ENCODE measurements at places on chromosomes 7 and 10. TPM values are rescaled to one million over a fixed set of nuclear protein-coding genes. Genes with fewer than 3 reads are reported as not detected.

Gene VPS37D
- total RNA-seq = 0.96 TPM

Gene MET
- total RNA-seq = 0.14 TPM

- H3K27ac ChIP-seq = no peak overlapping the region
- H3K4me1 ChIP-seq = no peaks in the 10 kb centered on the region
- no peaks in the 10 kb centered on the region for H3K36me3 ChIP-seq
- no peaks in the 10 kb centered on the region for H3K27me3 ChIP-seq
Observed at GRCh38 chr7:118352867-118353453, 128.5 kb downstream of the ANKRD7 start.

Gene CTTNBP2
- total RNA-seq = not detected

GRCh38 chr7:132138817-132139216 lies 437.5 kb downstream of the PLXNA4 start:
- no peaks in the 10 kb centered on the region for H3K36me3 ChIP-seq
- no peak for DNase-seq
- no peak overlapping the region for H3K4me3 ChIP-seq
- no peaks in the 10 kb centered on the region for H3K27me3 ChIP-seq

DNA sequence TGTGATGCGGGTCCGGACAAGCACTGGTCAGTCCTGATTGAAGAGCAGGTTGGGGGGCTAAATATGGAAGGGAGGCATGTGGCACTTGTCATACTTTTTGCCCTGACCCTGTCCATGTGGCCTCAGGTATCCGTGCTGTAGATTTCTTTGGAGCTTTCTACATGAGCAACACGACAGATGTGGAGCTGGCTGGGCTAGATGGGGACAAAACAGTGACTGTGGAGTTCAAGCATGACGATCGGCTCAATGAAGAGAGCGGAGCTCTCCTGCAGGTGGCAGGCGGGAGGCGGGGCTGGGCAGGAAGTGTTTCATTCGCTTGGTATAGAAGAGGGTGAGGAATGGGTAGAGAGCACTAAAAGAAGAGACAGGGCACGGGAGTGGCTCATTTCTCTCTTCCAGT lies 13.0 kb upstream of the CHCHD1 start:
- H3K4me1 ChIP-seq = peaks cover 29% of the 10 kb centered on the region
- H3K27me3 ChIP-seq = no peaks in the 10 kb centered on the region
- H3K4me3 ChIP-seq = no peak overlapping the region
- H3K27ac ChIP-seq = peak overlapping the region; percentile 11
- peak; percentile 66 for DNase-seq

DNA sequence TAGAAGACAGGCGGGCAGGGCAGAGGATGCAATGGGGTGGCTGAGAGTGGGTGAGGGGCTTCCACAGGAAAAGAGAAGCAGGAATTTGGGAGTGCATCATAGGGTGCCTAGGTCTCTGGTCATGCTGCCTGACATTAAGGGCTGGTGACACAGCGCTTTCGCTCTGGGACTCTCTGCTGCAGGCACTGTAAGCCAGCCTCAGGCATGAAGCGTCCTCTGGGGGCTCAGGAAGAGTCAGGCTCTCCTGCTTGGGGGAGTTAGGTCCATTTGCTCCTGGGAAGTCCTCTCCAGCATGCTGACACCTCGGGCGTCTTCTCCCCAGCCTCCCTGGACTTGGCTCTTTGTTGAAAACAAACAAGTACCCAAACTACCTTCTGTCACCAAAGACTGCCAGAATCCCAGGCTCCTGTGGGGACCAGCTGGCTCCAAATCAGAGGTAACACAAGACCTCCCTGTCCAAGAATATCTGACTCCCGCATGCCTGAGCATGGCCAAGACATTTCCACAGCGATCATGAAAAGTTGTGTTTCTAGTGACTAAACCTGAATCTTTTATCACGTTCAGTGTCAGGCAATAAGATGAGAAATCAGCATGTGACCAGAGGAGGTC lies 55.4 kb downstream of the GPR26 start:
- no peak overlapping the region for H3K4me3 ChIP-seq
- no peaks in the 10 kb centered on the region for H3K36me3 ChIP-seq
- DNase-seq = no peak
- no peak overlapping the region for H3K27ac ChIP-seq

Gene WDR11
- 17.9 TPM for total RNA-seq

Gene DLX5
- total RNA-seq = not detected

- H3K4me3 ChIP-seq = no peak overlapping the region
- H3K4me1 ChIP-seq = no peaks in the 10 kb centered on the region
- no peak overlapping the region for H3K27ac ChIP-seq
Observed at GRCh38 chr10:82221601-82222149, 346.7 kb downstream of the NRG3 start.

- H3K4me3 ChIP-seq = no peak overlapping the region
- H3K27me3 ChIP-seq = no peaks in the 10 kb centered on the region
- H3K36me3 ChIP-seq = peaks cover 10% of the 10 kb centered on the region
- H3K4me1 ChIP-seq = no peaks in the 10 kb centered on the region
- no peak overlapping the region for H3K27ac ChIP-seq
- DNase-seq = no peak
Observed at GRCh38 chr10:49497358-49497757, 41.6 kb downstream of the ERCC6 start.

DNA sequence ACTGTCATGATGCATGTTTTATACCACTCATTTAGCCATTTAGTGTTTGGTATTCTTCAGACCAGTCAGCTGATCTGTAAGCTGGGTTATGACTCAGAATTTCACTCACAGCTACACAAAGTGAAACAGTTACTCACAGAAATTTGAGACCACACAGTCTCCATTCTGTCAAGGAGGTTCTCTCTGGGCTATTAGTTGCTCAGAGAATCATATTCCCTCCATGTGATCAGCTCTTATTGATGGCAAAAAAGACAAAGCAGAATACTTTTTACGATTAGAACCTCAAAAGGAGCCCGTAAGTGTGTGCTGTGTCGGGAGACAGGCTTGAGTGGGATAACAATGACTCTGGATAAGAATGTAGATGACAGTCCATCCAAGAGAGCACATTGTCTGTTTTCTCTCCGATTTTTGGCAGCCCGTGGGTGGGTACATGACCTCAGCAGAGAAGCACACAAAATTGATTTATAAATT lies 277.6 kb upstream of the SORCS1 start:
- no peaks in the 10 kb centered on the region for H3K27me3 ChIP-seq
- no peaks in the 10 kb centered on the region for H3K4me1 ChIP-seq
- H3K36me3 ChIP-seq = no peaks in the 10 kb centered on the region
- DNase-seq = no peak
- no peak overlapping the region for H3K27ac ChIP-seq

DNA sequence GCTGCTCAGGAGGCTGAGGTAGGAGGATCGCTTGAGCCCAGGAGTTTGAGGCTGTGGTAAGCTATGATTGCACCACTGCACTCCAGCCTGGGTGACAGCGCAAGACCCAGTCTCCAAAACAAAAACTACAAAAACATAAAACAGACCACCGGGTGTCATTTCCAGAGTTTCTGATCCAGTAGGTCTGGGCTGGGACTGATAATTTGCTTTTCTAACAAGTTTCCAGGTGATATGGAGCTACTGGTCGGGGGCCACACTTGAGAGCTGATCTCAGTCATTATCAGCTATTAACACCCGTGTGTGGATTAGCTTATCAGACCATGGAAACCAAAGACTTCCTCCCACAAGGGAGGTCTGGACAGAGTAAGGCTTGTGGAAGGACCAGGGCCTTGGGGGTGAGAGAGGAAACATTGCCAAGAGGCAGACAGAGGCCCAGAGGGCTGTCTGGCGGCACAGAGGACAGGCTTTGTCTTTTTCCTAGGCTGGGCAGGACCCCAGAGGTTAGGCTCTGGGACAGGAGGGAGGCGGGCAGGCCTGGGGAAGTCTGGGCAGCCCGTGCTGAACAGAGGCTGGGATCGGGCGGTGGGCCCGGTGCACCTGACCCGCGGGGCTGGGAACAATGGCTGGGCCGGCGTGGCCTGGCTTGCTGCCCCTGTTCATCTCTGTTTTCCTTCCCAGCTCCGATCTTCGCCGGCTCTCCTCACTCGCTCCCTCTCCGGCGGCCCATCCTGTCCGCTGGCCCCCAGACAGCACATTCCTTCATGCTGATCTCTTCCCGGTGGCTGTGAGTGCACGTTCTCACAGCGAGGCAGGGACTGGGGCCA lies 25.2 kb downstream of the TMEM270 start:
- no peak overlapping the region for H3K27ac ChIP-seq
- no peaks in the 10 kb centered on the region for H3K4me1 ChIP-seq
- H3K4me3 ChIP-seq = no peak overlapping the region
- peaks cover 8% of the 10 kb centered on the region for H3K27me3 ChIP-seq
- H3K36me3 ChIP-seq = no peaks in the 10 kb centered on the region
- no peak for DNase-seq

GRCh38 chr7:28135315-28135714 lies 45.3 kb downstream of the JAZF1 start:
- no peak overlapping the region for H3K4me3 ChIP-seq
- DNase-seq = no peak
- no peaks in the 10 kb centered on the region for H3K27me3 ChIP-seq
- H3K36me3 ChIP-seq = no peaks in the 10 kb centered on the region

Gene ZNF722
- total RNA-seq = not detected

DNA sequence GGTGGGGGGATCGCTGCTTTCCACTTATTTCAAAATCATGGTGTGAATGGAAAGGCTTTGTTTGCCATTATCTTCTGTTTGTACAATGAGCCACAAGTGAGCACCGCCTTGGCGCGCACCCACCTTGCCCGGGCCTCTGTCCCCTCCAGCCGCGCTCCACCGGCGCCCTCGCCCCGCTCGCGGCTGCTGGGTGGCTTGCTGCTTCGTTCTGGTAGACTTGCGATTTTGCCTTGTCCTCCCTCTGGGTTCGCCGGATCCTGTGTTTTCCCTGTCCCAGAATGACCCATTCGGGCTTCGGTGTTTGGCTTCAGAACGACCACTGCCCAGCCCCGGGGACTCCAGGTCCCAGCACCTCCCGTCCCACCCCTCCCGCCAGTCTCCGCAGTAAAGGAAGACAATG lies 273.0 kb upstream of the BMPER start:
- no peaks in the 10 kb centered on the region for H3K27me3 ChIP-seq
- no peak for DNase-seq
- H3K27ac ChIP-seq = no peak overlapping the region
- no peaks in the 10 kb centered on the region for H3K36me3 ChIP-seq
- H3K4me1 ChIP-seq = no peaks in the 10 kb centered on the region
- no peak overlapping the region for H3K4me3 ChIP-seq

DNA sequence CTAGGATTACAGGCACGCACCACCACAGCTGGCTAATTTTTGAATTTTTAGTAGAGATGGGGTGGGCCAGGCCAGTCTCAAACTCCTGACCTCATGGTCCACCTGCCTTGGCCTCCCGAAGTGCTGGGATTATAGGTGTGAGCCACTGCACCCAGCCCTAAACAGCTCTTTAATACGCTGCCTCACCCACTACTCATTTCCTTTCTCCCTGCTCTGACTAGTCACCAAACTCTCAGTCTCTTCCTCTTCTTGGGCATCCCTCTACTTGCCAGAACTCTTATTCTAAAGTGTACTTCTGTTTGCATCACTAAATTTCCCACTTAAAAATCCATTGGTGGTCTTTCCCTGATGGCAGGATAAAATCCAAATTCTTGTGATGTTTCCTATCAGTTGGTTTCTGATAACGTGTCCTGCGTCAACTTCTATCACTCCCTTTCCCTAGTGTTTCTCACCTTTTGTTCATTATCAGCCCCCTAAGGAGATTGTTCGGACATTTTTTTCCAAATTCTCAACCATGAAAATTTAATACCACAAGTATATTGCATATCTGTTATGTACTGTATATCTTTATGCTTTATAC lies 124.7 kb downstream of the CUBN start:
- no peak overlapping the region for H3K27ac ChIP-seq
- H3K4me3 ChIP-seq = no peak overlapping the region
- H3K27me3 ChIP-seq = no peaks in the 10 kb centered on the region
- H3K36me3 ChIP-seq = no peaks in the 10 kb centered on the region

Gene SEMA3E
- total RNA-seq = not detected

DNA sequence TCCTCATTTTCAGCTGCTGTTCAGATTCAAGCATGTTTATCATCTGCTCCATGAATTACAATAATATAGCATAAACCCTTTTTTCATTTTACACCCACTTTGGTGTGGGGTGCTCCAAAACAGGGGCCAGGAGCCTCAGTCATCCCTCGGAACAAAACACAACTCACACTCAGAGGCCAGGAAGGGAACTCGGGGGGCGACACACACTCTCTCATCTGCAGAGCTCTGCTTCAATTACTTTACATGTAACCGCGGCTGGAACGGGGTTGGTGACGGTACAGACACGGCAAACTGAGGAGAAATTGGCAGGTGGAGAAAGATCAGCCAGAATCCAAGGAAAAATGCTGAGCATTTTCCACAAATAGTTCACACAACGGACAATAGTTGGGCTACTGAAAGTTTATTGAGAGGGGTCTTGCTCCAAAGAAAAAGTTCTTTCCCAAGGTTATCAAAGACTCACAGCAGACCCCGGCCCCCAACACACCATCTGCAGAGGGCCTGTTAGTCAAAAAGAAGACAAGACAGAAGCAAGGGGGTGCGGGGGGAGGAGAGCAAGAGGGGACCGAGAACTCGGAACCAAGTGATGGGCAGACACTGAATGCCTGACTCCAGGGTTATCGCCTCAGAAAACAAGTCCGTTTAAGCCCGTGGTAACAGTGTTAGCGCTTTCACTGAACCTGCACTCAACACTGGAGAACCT lies 20.5 kb downstream of the DIP2C start:
- H3K36me3 ChIP-seq = no peaks in the 10 kb centered on the region
- no peaks in the 10 kb centered on the region for H3K27me3 ChIP-seq
- H3K4me1 ChIP-seq = no peaks in the 10 kb centered on the region
- no peak overlapping the region for H3K27ac ChIP-seq
- H3K4me3 ChIP-seq = no peak overlapping the region

Gene LBX1
- not detected for total RNA-seq

DNA sequence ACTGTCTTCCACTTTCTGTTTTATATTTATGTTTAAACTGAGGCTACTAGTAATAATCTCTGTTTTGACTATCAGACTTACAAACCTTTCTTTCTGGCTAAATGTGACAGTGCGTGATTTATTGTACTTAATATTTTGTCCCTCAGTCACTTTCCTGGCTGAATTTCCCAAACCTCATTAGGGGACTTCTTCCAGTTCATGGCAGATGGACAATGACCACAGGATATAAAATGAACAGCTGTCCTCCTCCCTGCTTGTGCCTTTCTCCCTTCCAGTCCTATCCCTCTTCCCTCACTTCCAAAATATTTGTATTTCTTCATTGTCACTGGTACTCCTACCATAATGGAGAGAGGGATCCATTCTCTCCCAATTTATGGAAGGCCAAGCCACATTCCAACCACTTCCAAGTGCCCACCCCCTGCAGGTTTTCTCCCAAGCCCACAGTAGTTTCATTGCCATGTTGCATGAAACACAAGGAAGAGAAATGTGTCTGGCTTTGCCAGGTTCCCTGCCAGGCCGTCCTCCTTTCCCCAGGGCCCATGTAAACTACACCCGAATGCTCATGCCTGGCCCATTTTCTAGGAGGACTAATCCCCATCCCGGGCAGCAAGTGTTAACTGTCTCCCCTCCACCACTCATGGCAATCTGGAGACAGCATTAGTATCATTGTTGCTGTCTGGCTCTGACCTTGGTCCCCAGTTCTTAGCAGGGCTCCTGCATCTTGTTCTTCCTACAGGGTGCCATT lies 269.5 kb upstream of the SLC26A5 start:
- H3K27me3 ChIP-seq = peaks cover 4% of the 10 kb centered on the region
- DNase-seq = no peak
- H3K36me3 ChIP-seq = no peaks in the 10 kb centered on the region
- no peak overlapping the region for H3K4me3 ChIP-seq
- no peak overlapping the region for H3K27ac ChIP-seq

Measured in CD4-positive, alpha-beta T cell (primary cell).